ENCODE measurements at places on chromosomes 1 and 21.

DNA sequence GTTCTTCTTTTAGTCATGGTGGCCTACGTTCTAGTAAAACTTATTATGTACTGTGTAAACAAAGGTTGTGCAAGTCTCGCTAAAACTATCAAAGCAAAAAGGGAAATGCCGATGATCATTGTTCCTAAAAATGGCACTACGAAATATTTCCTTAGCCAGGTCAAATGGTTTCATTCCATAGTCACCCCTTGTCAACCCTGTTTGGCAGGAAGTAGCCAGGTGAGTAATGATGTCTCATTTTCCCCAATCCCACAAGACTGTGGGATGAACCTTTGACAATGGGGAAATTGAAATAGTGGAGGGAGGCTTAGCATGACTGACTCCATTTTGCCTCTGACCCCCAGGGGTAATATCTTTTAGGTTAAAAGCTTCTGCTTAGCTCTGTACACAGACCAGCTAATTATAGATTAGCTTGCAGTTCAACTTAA, 5.6 kb upstream of the REN start:
- DNase-seq: no peak

DNA sequence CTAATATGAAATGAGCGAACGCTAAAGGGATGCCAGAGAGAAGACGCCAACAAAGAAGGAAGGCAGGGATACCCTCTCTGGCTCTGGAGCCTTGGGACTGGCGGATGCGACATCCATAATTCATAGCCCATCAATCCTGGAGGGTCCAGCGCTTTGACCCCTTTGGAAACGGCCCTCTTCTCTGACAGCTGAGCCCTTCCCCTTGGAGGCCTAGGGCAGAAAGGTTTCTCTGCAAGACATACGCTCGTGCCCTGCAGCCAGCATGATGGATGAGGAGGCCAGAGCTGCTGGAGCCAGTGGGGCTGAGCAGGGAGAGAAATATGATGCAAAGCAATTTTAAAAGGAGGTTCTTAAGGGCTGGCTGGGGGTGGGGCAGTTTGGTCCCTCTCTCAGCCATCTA, 22.2 kb downstream of the OPTC start:
- no peak for DNase-seq

DNA sequence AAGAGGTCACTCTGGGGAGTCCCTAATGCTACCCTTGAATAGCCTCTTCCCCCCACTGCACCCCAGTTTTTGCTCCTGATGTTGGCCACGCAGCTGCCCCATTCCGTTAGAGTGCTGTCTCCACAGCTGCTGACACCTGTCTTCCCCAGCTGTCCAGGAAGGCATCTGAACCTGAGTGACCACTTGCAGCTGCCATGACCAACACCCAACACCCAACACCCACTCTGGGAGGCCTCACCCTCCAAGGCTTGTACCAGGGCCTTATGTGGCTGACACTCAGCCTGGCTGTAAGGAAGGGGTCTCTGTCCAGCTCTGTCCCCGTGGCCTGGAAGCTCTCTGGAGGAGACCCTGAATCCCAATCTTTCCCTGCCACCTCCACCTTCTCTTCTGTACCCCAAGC, 26.7 kb upstream of the LDLRAP1 start:
- no peak for DNase-seq

DNA sequence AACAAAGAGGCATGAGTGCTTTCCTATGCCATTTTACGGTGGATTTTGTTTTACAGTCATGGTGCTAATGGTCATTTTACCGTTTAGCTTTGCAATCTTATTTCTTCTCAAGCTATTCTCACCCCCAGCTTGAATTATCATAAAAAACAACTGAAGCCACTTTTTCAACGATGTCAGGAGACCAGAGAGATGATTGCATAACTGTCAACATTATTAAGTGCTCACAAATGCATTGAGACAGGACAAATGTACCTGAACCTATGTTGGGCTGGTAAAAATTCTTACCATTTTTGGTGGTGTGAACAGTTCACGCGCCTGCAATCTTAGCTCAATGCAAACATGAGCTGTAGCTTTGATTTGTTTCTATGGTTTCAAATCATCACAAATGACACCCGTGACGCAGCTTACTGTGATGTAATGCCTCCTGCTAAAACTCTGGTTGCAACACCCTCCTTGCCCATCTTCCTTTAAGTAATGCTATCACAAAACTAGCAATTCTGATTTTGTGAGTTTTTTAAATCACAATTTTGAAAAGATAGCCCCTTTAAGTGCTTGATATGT, 104.4 kb downstream of the UCHL5 start:
- DNase-seq: no peak

DNA sequence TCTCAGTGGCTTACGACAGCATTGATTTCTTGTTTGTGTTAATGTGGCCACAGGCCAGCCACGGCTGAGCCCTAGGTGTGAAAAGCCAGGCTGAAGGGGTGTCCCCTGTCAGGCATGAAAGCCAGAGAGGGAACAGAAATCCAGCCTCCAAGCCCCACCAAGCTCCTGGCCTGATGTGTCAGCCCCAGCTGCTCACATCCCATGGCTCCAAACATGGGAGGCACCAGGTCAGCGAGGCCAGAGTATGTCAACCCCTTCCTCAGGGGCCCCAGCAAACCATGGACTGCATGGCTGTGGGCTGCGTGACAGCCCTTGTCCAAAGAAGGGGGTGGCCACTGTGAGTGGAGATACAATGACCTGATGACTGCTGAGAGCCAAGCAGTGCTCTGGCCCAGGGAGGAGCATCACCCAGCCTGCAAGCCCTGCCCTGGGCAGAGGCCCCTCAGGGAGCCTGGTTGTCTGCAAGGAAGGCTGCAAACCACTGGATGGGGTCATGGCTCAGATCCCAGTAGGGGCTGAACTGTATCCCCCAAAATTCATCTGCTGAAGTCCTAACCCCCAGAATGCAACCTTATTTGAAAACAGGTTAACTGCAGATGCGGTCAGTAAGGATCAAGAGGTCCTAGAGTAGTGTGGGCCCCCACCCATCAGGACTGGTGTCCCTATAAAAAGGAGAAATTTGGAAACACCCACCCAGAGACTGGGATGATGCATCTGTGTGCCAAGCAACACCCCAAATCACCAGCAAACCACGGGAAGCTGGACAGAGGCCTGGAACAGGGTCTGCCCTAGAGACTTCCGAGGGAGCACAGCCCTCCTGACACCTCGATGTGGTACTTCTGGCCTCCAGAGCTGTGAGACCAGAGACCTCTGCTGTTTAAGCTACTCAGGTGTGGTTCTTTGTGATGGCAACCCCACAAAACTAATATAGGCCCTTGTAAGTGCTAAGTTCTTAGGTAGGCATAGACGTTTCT, 3.3 kb upstream of the MX2 start:
- DNase-seq: no peak

DNA sequence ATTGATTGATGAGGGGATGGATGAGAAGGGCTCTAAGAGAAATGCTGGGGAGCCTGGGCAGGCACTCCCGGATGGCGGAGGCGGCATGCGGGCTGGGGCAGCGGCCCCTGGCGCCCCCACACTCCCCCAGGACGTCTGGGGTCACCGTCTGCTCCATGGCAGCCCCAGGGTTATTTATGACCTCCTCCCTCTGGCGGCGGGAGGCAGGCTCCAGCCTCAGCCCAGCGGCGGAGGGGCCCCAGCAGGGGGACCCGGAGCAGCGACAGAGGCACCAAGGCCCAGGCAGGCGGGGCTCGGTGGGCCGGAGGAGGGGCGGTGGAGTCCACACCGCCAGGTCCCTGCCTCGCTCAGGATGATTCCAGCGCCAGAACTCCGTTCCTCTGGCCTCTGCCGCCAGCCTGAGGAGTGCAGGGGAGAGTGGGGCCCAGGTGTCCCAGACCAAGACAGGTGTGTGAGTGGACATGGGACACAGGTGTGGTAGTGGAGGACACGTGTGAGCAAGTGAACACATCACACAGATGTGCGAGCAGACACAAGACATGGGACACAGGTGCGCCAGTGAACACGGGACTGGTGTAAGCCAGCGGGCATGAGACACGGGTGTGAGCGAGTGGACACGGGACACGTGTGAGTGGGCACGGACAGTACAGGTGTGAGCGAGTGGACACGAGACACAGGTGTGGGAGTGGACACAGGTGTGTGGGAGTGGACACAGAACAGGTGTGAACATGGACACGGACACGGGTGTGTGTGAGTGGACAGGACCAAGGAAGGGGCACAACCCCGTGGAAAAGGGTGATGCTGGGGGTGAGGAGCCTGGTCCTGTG, 2.5 kb upstream of the SAMD11 start:
- DNase-seq: peak; percentile 72

DNA sequence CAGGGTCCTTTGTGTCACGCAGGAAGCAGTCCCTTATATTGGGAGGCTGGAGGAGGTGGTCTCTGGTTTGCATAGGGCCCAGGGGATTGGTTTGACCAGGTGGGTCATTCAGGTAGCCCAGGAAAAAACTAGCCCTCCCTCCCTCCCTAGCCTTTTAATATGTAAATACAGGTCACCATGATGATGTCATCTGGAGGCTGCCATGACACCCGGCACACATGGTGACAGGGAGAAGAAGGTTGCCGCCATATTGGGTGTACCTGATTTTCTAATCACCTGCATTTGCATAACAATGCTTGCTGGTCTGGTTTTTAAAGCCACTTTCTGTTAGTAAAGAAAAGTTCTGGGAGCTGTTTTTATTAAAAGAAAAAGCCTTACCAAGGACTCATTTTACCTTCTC, 791.0 kb upstream of the ADGRL4 start:
- no peak for DNase-seq

DNA sequence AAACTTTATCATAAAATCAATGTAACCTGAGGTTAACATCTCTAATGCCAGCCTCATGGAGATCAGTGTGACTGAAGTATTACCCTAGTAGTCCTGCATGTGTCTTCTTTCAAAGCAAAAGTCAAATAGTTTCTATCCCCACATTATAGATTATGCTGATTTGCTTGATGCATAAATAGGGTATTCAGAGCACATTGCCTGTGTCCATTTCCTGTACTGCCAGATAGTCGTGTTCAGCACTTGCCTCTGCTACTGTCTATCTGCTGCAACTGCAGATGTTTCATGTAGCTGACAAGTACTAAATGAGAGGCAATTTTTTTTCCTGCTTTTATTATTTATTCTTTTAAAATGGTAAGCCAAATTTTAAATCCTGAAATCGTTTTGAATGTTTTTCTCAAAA, 348.7 kb downstream of the CHRM3 start:
- DNase-seq: no peak

- DNase-seq: no peak
These were observed 262.4 kb downstream of the HHIPL2 start for GRCh38 chr1:222285526-222285925.

DNA sequence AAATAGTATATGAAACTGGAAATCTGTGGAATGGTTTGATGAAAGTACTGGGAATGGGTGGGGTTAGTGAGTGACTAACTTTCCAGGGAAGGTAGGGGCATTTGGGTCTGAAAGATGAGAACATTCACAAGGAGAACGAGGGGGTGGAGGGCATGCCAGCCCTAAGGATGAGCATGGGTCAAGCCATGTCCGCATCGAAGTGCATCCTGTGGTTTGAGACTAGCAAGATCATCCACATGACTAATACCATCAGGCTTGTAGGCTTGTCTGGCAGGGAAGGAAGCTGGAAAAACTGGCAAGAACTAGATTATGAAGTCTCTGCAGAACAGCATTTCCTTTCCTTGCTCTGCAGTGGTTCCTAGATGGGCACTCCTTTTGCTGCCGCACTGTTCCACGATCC, 70.4 kb upstream of the UBE2U start:
- no peak for DNase-seq

DNA sequence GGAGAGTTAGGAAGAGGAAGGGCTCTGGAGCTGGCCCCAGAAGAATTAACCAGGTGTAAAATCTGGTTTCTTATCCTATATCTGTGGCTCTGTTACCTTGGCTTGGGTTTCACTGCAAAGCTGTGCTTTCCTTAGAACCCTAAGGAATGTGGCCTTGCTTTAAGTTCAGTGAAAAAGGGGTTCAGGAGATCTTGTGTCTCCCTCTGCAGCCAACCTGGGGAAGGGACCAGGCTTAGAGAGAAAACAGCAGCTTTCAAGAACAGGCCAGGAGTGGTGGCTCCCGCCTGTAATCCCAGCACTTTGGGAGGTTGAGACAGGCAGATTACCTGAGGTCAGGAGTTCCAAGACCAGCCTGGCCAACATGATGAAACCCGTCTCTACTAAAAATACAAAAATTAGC, 16.1 kb upstream of the MYCL start:
- DNase-seq: peak; percentile 90

DNA sequence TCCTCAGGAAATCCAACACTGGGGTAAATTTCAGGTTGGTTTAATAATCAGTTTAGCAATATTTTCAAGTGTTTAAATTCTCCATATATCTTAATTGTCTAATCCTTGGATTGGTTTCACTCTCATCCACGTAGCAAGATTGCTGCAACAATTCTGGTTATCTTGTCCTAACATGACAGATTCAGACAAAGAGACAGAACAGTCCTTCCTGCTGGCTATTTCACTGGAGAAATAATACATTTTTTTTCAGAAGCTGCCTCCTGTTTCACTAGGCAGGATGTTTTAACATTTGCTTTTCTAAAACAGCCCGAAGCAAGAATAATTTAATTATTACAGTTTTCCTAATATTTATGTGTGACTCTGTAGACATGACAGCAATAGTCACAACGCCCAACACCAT, 2011.2 kb downstream of the NCAM2 start:
- no peak for DNase-seq

GRCh38 chr1:34829250-34829649, 30.3 kb downstream of the SMIM12 start:
- DNase-seq: no peak

- no peak for DNase-seq
These were observed 95.5 kb upstream of the RALGPS2 start for GRCh38 chr1:178629252-178630154.

DNA sequence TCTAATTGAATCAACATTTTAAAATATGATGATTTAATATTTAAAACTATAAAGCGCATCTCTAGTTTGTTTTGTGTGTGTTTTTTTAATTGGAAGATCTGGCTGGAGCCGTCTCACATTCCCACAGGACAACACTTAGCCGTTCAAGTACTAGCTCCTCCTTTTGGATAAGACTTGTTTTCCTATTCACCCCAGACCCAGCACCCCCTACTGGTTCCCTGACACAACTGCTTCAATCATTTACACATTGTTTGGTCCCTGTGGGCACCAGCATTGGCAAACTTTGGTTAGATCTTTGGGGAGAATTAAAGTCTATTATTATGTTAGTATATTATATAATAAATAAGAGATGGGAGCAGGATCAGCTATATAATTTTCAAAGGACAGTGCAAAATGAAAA, 34.5 kb downstream of the TYW3 start:
- no peak for DNase-seq

DNA sequence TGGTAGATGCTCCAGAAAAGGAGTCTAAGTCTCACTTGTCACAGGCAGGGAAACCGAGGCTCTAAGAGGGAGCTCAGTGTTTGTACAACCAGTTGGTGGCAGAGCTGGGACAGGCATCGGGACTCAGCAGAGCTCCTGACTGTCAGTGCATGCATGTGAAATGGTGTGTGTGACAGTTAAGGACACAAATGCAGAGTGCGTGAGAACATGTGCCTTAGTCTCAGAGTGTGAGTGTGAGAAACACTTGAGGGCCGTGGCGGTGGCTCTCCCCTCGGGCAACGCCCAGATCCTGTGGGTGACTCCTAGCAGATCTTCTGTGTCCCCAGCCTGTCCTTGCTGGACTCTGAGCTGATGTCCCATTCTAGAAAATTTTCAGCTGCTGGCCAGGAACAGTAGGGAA, 362.6 kb downstream of the MATN1 start:
- DNase-seq: no peak

Data from DMS 273 treated with DMSO at 0.1 percent for 48 hours (cell line).